ENCODE measurements at places on chromosomes 13 and 19.

- no peak for DNase-seq
These were observed 88.4 kb downstream of the DNAJC15 start for GRCh38 chr13:43111559-43112400.

DNA sequence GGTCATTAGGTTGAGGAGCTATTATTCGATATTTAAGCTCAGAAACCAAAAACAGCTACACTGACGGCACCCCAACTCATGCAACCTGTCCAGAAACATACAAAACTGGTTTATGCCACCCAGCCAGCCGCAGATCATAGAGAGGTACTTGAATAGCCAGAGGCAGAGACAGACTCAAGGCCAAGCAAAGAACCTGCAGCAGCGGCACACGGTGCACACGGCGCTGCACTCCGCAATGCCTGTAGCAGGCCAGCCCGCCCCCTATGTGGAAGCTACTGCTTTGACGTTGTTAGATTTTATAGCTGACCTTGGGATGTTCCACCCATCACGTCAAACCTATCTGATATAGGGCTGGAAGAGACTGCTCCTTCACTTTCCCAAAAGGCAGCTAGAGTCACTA, 11.9 kb upstream of the DHRS12 start:
- no peak for DNase-seq

GRCh38 chr19:57599761-57600383, at the start of gene ZNF530:
ZNF530 (plus strand) TSS chr19:57599885; CDS start chr19:57604346, 4,461 bp downstream.
- DNase-seq: peak; percentile 95

- DNase-seq: peak; percentile 18
These were observed 77.0 kb downstream of the LRRC63 start for GRCh38 chr13:46288570-46289259.

DNA sequence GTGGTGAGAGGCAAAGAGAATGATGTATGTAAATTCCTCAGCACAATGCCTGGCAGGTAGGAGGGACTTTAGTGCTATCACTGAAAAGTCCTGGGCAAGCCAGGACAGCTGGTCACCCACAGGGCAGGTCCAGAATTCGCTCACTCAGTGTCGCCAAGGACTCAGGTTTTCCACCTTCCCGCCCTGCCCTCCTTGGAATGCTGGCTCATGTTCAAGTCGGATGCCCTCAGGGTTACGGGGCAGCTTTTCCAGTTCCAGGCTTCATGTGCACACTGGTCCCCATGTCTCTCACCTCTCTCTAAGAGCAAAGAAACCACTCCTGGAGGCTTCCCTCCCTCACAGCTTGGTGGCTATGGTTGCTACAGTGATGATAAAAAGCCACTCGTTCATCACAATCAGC, 24.8 kb upstream of the NAXD start:
- no peak for DNase-seq

GRCh38 chr13:47837104-47837880, 163.8 kb downstream of the SUCLA2 start:
- no peak for DNase-seq

GRCh38 chr13:100330662-100331061, 241.8 kb downstream of the PCCA start:
- DNase-seq: no peak

- no peak for DNase-seq
These were observed 2.8 kb downstream of the SLC10A2 start for GRCh38 chr13:103063376-103063775.

DNA sequence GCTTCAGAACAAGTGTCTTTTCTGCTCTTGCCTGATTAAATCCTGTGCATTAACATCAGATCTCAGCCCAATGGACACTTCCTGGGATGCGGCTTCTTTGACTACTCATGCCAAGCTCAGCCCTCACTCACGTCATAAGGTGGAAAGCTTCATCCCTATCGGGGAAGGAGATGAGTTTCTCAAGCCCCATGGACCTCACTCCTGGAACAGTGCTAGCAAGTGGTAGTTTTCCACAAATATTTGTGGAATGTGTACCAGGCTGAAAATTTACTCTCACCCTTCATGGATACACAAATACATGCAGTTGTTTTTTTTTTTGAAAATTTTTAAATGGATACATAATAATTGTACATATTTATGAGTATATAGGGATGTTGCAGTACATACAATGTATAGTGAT, 34.6 kb upstream of the FARP1 start:
- DNase-seq: no peak

GRCh38 chr13:99033814-99034213, 56.0 kb upstream of the DOCK9 start:
- peak; percentile 52 for DNase-seq

GRCh38 chr13:34826432-34826831, 115.6 kb upstream of the NBEA start:
- no peak for DNase-seq

DNA sequence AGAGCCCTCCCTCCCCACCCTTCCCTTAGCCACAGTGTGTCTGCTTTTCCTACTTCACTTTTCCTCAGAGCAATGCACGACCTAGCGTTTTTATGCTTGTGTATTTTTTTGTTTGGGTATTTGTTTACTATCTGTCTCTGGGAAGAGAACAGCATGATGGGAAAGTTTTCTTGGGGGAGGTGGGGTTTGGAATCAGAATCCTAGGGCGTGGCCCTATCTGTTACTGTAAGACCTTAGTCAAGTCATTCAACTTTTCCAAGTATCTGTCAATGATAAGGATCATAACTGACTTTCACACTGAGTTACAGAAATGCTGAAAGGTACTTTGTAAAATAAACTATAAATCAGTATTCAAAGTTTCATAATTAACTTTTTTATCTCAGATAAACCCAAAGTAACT, 146.3 kb upstream of the WASF3 start:
- no peak for DNase-seq

DNA sequence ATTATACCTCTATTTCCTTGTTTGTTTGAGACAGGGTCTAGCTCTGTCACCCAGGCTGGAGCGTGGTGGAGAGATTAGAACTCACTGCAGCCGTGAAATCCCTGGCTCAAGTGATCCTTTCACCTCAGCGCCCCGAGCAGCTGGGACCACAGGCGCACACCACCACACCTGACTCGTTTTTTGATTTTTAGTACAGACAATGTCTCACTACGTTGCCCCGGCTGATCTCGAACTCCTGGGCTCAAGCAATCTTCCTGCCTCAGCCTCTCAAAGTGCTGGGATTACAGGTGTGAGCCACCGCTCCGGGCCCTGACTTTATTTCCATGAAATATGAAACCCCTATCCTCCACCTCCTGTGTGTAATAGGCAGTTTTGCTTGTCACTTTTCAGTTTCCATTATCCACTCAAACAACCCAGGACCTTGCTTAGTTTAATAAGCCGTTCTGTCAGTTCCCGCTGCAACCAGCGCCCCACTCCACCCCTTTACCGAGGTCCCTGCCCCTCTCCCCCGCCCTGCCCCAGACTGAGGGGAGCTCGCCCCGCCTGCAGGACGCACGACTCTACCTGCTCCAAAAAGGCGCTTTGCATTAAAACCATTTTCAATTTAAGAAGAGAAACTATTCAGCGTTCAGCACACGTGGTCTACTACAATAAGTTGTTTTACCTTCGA, 16.9 kb downstream of the ZNF816 start:
- DNase-seq: no peak

DNA sequence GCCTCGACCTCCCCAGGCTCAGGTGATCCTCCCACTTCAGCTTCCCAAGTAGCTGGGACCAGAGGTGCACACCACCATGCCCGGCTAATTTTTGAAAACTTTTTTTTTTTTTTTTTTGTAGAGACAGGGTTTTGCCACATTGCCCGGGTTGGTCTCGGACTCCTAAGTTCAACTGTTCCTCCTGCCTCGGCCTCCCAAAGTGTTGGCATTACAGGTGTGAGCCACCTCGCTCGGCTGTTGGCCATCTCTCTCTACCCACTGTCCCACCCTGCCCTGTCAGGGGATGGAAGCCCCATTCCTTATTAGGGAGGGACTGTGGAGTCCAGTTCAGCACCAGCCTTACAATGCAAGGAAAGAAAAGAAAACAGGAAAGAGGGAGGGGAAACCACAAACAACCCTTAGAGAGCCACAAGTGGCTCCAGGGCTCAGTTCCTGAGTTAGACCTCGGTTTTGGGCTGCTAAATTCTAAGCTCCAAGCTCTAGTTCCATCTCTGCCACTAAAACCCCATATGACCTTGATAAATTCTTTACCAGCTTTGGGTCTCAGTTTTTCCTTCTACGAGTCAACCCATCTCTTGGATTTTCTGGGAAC, 31.7 kb downstream of the ACTL9 start:
- DNase-seq: no peak

- DNase-seq: no peak
These were observed 484.5 kb downstream of the GPC5 start for GRCh38 chr13:91882918-91883317.

DNA sequence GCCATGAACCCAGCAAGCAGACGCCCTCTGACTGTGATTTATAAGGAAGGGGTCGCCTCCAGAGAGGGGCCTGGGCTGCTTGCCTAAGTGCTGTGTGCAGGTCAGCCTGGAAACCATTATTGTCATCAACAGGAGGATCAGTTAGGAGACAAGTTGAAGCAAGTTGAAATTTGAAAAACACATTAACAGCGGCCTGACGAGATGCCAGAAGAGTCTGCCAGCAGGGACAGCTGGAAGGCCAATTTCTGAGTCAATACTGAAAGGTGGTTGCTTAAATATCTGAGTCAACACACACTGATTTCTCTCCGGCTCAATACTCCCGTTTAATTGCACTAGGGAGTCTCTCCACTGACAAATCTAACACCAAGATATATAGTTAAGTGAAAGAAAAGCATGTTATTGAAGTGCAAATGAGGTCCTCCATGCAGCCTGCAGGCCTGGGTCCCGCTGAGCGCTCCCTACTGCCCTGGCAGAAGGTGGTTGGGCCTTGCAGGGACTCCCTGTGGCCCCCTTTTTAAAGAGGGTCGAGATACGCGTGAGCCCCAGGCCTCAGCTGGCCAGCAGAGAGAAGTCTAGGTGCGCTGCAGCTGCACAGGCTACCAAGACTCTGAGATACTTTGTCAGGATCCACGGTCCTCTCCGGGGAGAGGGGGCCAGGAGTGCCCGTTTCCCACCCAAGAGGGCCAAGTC, 91.1 kb downstream of the RNASEH2B start:
- DNase-seq: peak; percentile 22

DNA sequence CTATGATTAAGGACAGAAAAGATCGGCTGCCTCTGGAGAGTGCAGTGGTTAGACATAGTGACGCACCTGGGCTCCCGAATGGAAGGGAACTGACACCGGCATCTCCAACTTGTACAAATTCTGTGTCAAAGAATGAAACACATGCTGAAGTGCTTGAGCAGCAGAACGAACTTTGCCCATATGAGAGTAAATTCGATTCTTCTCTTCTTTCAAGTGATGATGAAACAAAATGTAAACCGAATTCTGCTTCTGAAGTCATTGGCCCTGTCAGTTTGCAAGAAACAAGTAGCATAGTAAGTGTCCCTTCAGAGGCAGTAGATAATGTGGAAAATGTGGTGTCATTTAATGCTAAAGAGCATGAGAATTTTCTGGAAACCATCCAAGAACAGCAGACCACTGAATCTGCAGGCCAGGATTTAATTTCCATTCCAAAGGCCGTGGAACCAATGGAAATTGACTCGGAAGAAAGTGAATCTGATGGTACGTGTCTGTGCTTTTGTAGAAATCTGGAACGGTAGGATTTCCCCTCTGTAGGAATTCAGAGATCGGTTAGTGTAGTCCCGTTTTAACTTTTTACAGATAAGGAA, 16.9 kb downstream of the ERCC5 start:
- DNase-seq: no peak

DNA sequence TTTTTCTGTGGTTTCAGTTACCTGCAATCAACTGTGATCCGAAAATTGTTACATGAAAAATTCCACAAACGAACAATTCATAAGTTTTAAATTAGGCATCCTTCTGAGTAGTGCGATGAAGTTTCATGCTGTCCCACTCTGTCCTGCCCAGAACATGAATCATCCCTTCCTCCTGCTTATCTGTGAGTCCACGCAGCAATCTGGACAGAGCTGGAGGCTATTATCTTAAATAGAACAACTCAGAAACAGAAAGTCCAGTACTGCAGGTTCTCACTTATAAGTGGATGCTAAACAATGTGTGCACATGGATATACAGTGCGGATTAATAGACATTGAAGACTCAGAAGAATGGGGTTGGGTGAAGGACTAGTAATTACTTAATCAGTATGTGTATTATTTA, 583.7 kb upstream of the SPRY2 start:
- no peak for DNase-seq

GRCh38 chr19:35119578-35120155, 4.0 kb downstream of the FXYD3 start:
- DNase-seq: no peak

DNA sequence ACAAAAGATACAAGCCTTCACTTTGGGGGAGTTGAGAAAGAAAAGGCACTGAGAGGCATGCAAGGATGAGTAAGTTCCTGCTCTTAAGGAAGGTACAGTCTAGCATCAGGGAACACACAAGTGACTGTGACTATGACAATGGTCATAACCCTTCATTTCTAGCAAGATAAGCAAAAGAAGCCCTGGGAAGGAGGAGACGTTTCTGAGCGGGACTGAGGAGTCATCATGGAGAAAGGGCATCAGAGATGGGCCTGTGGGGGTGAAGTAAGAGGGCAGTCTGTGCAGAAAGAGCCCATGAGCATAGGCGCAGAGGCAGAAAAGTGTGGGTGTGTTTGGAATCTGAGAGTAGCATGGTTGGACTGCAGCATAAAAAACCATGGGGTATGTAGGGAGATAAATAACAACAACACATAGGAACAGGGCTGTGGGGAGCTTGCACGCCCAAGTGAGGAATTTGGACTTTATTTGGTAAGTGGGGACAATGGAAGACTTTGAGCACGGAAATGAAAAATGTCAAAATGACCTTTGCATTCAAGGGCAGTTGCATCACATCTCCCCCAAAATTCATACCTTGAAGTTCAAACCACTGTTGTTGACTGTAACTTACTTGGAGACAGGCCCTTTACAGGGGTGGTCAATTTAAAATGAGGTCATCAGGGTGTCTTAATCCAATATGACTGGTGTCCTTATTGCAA, 86.7 kb downstream of the MBNL2 start:
- DNase-seq: no peak

GRCh38 chr13:106593132-106593531, 25.2 kb upstream of the ARGLU1 start:
- no peak for DNase-seq

DNA sequence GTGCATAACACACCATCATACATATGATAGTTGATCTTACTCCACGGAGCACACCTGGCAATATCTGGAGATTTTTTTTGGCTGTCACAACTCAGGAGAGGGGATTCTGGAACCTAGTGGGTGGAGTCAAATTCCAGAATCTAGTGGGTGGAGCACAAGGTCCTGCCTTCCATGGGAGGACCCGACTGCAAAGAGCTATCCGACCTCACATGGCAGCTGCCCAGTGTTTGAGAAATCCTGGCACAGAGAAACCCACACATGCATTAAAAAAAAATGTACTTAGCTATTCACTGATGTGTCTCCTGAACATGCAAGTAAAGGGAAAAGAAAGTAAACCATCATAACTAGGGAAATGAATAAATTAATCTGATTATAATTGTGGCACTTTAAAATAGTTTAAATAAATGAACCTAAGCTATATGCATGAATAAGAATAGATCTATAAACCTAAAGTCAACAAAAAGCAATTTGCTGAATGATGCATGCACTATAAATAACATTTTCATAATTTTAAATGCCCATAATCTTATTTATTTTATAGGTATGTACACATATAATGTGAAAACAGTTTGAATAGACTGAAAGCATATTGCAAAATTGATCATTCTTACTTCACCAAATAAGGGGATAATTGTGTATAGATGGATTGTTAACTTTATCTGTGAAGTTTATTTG, 300.3 kb downstream of the MYO16 start:
- no peak for DNase-seq

- DNase-seq: no peak
These were observed 2662.9 kb upstream of the PCDH20 start for GRCh38 chr13:64078480-64078936.
